AG04449 (cell line): ENCODE measurements at places on chromosomes 7 and 10.

- DNase-seq = no peak
Measured at GRCh38 chr7:50649259-50649885, 84.2 kb upstream of the DDC start.

DNA sequence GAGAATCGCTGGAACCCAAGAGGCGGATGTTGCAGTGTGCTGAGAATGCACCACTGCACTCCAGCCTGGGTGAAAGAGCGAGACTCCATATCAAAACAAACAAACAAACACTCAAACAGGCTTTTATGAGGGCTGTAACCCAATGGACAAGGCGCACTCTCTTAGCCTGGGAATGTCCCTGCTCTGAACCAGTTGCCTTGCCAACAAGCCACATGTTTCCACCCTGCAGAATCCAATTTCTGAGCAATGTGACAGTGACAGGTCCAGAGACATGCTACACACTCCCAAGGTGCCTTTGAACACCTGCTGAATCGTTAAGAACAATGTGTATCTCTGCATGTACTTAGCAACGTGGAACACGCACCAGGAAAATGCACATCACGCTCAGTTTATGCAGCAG, 186.8 kb upstream of the AUTS2 start:
- DNase-seq = no peak

GRCh38 chr10:50624866-50625501, 1.2 kb upstream of the SGMS1 start:
- no peak for DNase-seq

DNA sequence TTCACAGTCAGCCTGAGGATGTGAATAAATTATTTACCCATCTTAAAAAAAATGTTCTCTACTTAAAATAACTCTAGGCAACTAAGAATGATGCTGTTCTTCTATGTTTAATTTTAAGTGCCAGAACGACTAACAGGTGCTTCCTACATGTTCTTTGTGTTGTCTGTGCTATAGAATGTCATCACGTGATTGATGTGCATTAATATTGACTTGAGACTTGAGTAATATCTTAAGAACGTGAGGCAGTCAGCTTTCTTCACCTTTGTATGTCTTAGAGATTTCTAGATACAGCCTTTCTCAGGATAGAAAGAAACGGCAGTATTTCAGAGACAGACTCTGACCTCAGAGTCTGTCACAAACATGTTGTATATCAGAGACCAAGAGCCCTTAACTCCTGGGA, 274.6 kb downstream of the KCND2 start:
- DNase-seq = no peak

GRCh38 chr7:2639181-2639681, 7.4 kb downstream of the TTYH3 start:
- DNase-seq = no peak
